Activated T-cell treated with anti-CD3 and anti-CD28 coated beads, Interleukin-2, amount 50 U/mL, for 4 hours (primary cell): ENCODE measurements at places on chromosomes 7 and 10. TPM values are rescaled to one million over a fixed set of nuclear protein-coding genes. Genes with fewer than 3 reads are reported as not detected.

FKBP9 gene
- total RNA-seq, result 0.58 TPM

MACC1 gene
- total RNA-seq, result 0.23 TPM

SVIL gene
- total RNA-seq, result 6.4 TPM

- DNase-seq, result no peak
Measured at GRCh38 chr10:124768791-124769190, 22.9 kb downstream of the EEF1AKMT2 start.

SFRP4 gene
- not detected for total RNA-seq

PNLIPRP2 gene
- not detected for total RNA-seq

DNA sequence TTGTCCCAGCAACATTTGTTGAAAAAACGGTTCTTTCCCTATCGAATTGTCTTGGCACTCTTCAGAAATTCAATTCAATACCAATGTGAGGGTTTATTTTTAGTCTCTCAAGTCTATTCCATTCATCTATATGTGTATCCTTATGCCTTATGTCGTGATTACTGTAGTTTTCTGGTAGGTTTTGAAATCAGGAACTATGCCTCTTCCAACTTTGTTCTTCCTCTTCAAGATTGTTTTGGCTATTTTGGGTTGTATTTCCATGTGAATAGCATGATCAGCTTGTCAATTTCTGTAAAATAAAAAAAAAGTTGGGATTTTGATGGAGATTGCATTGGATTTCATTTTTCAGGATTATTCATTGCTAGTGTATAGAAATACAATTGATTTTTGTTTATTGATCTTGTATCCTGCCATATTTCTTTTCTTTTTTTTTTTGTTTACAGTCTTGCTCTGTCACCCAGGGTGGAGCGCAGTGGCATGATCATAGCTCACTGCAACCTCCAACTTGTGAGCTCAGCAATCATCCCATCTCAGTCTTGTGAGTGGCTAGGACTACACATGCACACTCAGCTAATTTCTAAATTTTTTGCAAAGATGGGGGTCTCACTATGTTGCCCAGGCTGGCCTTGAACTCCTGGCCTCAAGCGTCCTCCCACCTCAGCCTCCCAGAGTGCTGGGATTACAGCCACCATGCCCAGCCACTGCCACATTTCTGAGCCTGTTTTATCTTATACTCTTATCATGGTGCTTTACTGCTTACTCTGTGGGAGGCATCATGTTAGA lies 46.2 kb upstream of the MKLN1 start:
- DNase-seq, result no peak
